A549 treated with ZK216348 at 1 μM for 4 hours (cell line): ENCODE measurements at places on chromosomes 12 and 14. TPM values are rescaled to one million over a fixed set of nuclear protein-coding genes. Genes with fewer than 3 reads are reported as not detected.

TESPA1 gene
- not detected in 5 replicates for total RNA-seq

TAS2R19 gene
- 0.19 TPM in 1 of 5 replicates, not detected in the others for total RNA-seq

CLSTN3 gene
- 11.0 to 19.0 TPM (median 16.0 TPM) in 5 replicates for total RNA-seq

KRT78 gene
- total RNA-seq: 0.24 TPM in 1 of 5 replicates, not detected in the others

PALS1 gene
- total RNA-seq: 10.2 to 21.7 TPM (median 16.8 TPM) in 5 replicates

BEST3 gene
- total RNA-seq: 0.63 to 1.8 TPM (median 1.1 TPM) in 5 replicates

PLEKHH1 gene
- total RNA-seq: 3.3 to 5.4 TPM (median 3.7 TPM) in 5 replicates

TMEM117 gene
- 1.4 to 3.2 TPM (median 2.1 TPM) in 5 replicates for total RNA-seq

AMDHD1 gene
- total RNA-seq: 1.9 to 2.4 TPM (median 2.3 TPM) in 5 replicates

IQSEC3 gene
- total RNA-seq: not detected in 5 replicates

AGAP2 gene
- 0.08 to 0.48 TPM (median 0.12 TPM) in 5 replicates for total RNA-seq

GPR84 gene
- total RNA-seq: not detected in 5 replicates

BIN2 gene
- 0.09 to 0.19 TPM (median 0.14 TPM) in 4 of 5 replicates, not detected in the other for total RNA-seq

MYF5 gene
- not detected in 5 replicates for total RNA-seq

DDX47 gene
- total RNA-seq: 80.5 to 116 TPM (median 82.0 TPM) in 5 replicates

CDCA3 gene
- total RNA-seq: 68.4 to 85.8 TPM (median 72.7 TPM) in 5 replicates

TRPV4 gene
- total RNA-seq: 0.07 to 0.18 TPM (median 0.09 TPM) in 5 replicates

PAPLN gene
- total RNA-seq: 4.3 to 7.5 TPM (median 6.7 TPM) in 5 replicates

OTX2 gene
- total RNA-seq: not detected in 5 replicates

WNT5B gene
- total RNA-seq: 0.95 to 4.2 TPM (median 2.4 TPM) in 5 replicates

DNAH10 gene
- 0.06 to 0.15 TPM (median 0.13 TPM) in 5 replicates for total RNA-seq

ASB2 gene
- total RNA-seq: 0.60 to 2.0 TPM (median 1.0 TPM) in 5 replicates

KTN1 gene
- total RNA-seq: 103 to 172 TPM (median 110 TPM) in 5 replicates

CDH24 gene
- total RNA-seq: 2.0 to 5.3 TPM (median 5.0 TPM) in 5 replicates

MYBPC1 gene
- not detected in 5 replicates for total RNA-seq

TUNAR gene
- total RNA-seq: not detected in 5 replicates

EGLN3 gene
- total RNA-seq: 2.8 to 5.6 TPM (median 3.9 TPM) in 5 replicates

SYNDIG1L gene
- total RNA-seq: not detected in 5 replicates

NEUROD4 gene
- total RNA-seq: not detected in 5 replicates

AMN gene
- total RNA-seq: 0.21 to 0.55 TPM (median 0.40 TPM) in 5 replicates

ZFHX2 gene
- total RNA-seq: 0.85 to 1.8 TPM (median 1.3 TPM) in 5 replicates

NANOG gene
- total RNA-seq: not detected in 5 replicates
